ENCODE measurements at places on chromosomes 5 and 9.

DNA sequence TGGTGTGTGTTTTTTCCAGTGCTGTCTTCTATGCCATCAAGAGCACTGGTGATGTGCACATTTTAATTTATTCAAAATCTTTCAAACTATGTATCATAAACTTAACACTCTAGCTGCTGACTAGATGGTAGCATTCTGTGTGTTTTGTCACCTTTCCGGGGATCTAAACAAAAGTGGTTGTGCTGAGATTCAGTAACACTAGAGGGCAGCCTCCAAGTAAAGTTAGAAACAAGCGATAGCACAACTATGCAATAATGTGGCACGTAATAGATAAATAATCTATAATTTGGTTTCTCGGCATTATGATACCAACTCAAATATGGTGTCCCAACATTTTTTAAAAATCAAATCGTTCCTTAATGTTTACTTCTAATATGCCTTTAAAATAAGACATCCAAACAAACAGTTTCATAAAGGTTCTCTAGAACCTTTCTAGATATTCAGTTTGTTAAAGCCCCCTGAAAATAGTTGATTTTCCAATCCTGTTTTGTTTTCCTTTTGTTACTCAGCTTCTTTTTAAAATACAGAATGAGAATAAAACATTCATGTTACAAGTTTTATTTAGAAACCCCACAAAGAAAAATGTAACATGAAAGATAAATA lies 16.9 kb downstream of the SEMA6A start:
- peak; percentile 6 for DNase-seq

- DNase-seq, result no peak
Observed at GRCh38 chr5:96903300-96903699, 27.0 kb downstream of the ERAP2 start.

DNA sequence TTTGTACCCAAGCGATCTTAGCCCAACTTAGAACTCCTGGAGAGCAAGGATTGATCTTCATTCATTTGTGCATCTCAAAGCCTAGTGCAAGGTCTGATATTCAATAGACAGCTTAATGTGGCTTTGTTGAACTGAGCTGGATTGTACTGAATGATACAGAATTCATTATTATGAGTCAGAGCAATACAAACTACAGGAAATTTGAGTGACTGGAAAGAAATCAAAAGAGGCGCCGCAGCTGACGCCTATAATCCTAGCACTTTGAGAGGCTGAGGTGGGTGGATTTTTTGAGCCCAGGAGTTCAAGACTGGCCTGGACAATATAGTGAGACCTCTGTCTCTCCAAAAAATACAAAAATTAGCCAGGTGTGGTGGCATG lies 58.6 kb downstream of the ENC1 start:
- DNase-seq, result no peak

DNA sequence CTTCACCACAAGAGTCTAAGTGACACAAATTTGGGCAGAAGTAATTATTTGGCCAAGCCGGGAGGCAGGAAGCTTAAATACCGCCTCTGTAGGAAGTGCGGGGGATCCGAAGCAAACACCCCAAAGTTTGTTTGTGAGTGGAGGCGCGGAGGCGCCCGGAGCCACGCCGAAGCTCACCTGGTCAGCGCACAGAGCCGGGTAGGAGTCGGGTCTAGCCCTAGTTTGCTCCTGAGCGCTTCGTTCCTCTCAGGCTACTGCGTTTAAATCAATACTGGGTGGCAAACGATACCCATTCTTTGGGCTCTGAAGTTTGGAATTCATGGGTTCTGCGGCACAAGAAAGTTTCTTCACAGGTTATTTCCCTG lies 855 bp downstream of the MCC start:
- DNase-seq, result no peak

DNA sequence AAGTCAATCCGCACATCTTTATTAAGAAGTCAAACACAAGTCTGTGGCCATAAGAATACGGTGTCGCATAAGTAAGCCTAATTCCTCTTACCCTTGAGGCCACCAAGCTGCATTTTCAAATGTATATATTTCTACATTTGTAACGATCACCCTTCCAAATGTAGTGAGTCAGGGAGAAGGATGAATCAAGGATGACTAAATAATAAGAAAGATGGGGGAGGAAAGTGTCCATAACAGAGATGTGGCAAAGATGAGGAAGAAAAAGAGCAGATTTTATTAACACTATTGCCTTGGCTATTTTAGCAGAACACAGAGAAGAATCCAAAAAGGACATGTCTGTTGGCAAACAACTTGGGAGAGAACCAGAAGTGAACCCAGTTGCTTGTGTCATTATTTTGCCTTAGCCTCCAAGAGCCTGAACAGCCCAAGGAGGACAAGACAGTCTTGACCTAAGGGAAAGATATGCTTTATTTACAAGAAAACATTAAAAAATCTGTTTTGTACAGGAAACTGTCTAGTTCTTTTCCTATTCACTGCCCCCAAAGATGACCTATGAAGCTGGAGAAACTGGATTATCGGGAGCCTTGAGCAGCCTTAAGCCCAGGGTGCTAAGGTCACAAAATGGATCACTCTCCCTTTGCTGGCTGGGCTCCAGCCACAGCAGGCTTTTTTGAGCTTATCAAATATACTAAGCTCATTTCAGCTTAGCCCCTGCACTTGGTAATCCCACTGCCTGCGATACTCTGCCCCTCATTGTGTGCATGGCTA lies 101.5 kb downstream of the PLCXD3 start:
- DNase-seq, result no peak

GRCh38 chr9:217950-218349 lies 3.3 kb downstream of the DOCK8 start:
- DNase-seq, result no peak

DNA sequence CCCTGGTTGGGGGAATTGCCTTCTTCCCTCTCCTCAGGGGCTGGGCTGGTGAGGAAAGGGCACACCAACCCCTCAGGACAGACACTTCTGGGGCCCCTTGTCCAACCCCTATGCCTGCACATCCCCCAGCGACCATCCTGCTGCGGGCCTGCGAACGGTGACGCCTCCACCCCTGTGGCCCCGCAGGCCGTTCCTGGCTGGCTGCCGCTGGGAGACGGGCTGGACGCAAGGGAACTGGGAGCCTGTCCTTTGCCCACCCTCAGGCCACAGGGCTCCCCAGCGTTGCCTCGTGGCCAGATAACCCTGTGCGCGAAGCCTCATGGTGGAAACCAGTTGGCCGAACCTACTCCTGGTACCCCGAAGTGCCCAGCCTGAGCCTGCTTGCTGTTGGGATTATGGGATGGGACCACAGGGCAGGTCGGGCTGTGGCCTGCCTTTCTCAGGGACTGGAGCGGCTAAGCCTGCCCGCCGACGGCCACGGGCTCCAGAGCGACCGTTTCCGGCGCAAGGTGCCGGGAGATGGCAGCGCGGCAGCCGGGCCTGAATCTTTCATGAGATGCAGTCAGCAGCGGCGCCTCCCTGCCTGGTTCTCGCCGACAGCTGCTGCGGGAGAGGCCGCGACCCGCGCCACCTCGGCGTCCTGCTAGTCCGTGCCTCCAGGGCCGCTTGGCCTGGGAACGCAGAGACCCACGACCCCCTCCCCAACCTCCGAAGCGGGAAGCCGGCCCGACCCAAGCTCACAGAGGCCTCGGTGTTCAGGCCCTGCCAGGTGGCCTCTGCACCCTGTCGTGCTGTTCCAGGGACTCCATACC lies 6.5 kb upstream of the PITX1 start:
- DNase-seq, result no peak

- DNase-seq, result no peak
Observed at GRCh38 chr5:31626604-31627234, 12.2 kb upstream of the PDZD2 start.

DNA sequence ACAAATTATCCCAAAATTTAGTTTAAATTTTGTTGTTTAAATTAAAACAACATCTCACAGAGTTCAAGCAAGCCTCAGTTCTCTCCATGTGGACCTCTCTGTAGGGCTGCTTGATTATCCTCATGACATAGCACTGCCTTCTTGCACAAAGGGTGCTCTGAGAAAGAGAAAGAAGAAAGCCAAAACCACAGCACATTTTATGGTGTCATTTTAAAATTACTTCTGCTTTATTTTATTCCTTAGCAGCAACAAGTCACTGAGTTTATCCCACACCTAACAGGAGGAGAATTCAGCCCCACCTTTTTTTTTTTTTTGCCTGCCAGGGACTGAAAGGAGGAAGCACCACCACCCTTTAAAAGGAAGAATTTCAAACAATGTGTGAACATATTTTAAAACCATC lies 12.8 kb upstream of the KCNV2 start:
- DNase-seq, result no peak

GRCh38 chr9:69740872-69741505 lies 18.8 kb downstream of the PTAR1 start:
- no peak for DNase-seq

DNA sequence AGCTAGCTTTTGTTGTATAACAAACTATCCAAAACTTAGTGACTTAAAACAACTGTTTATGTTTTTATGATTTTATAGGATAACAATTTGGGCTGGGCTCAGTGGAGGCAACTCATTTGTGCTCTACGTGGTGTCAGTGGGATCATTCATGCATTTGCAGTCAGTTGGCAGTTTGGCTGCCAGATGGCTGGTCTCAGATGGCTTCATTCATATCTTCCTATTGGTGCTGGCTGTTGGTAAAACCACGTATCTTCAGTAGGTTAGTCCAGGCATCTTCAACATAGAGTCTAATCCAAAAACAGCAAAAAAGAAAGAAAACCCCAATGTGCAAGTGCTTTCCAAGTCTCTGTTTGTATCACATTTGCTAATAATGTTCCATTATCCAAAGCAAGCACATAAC lies 51.7 kb upstream of the RIC1 start:
- DNase-seq, result no peak

DNA sequence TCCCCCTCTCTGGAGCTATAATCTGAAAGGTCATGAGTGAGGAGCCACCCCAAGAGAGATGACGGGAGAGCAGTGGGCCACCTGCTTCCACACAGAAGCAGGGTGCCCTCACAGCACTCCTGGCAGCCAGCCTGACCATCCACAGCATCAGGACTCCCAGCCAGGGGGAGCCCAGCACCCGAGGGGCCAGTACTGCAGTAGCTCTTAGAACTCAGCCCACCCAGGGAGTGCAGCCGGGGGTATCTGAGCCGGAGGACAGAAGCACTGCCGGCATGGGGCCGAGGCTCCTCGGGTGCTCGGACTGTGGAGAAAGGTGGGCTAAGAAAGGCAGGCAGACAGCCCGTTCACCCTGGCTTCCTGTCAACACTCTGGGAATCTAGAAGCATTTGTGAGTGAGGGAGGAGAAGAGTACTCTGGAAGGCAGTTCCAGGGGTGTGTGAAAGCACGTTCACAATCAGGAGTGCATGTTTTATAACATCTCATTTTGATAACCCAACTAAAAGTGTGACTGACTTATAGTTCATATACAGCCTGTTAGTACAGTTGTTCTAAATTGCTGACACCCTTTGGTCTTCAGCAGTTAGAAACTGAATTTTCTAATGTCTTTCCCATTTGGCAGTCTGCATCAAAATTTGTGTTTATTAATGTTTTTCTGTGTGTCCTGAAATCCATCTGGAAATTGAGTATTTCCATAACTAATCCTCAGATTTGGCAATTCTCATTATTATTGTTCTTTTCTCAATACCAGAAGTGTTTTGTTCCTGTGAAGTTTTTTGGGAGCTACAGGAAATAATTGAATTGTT lies 25.9 kb upstream of the ASPN start:
- no peak for DNase-seq

GRCh38 chr9:20872340-20872977 lies 159.0 kb downstream of the HACD4 start:
- DNase-seq, result no peak

- DNase-seq, result no peak
Observed at GRCh38 chr5:142295960-142296860, 28.6 kb downstream of the SPRY4 start.

- DNase-seq, result no peak
Observed at GRCh38 chr5:155103146-155103545, 89.6 kb downstream of the KIF4B start.

- DNase-seq, result no peak
Observed at GRCh38 chr5:180803181-180804128, 849 bp upstream of the MGAT1 start.

- DNase-seq, result no peak
Observed at GRCh38 chr5:76376148-76376865, 26.8 kb upstream of the IQGAP2 start.

DNA sequence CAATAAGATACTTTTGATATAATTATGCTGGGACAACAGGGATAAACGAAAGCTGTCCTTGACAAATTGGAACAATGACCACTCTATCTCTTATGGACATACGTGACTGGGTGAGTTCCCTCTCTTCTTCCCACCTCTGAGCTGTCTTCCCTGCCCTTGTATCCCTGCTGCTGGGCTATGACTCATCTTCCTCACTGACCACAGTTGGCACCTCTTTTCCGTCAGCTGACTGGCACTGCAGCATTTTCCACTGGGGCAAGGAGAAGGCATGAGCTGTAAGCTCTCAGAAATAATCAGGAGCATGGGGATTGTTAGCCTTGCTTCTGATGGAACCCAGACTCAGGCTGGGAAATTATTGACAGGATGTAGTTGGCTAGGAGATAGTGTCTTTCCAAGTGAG lies 48.7 kb downstream of the PCSK1 start:
- no peak for DNase-seq

GRCh38 chr5:178786859-178787499 lies 56.5 kb upstream of the ZNF354A start:
- no peak for DNase-seq

DNA sequence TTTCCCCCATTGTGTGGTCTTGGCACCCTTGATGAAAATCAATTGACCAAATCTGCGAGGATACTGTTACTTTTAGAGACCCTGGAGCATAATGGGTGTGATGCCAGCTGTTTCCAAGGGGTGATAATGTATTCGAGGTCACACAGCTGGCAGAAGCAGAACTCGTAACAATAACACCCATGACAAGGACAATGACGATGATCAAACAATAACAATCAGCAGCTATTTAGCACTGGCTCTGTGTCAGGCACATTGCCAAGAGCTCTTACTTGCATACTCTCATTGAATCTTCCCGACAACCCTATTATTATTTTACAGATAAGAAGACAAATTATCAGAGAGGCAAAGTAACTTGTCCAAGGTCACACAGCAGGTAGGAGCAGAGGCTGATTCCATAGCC lies 223.7 kb upstream of the MSX2 start:
- no peak for DNase-seq

- DNase-seq, result no peak
Observed at GRCh38 chr5:162323466-162323865, 255.9 kb downstream of the GABRG2 start.

Data from NCI-H345 (cell line).